ENCODE measurements at places on chromosomes 3 and 15. TPM values are rescaled to one million over a fixed set of nuclear protein-coding genes. Genes with fewer than 3 reads are reported as not detected.

- no peak for DNase-seq
- no peaks in the 10 kb centered on the region for H3K36me3 ChIP-seq
- H3K4me1 ChIP-seq: peaks cover 6% of the 10 kb centered on the region
- no peaks in the 10 kb centered on the region for H3K27me3 ChIP-seq
These were observed 8.5 kb upstream of the PSMD6 start for GRCh38 chr3:64031540-64032508.

Gene RTP1
- total RNA-seq: not detected

GRCh38 chr3:11764931-11765363 is 81.7 kb downstream of the TAMM41 start:
- no peaks in the 10 kb centered on the region for H3K27me3 ChIP-seq
- H3K4me1 ChIP-seq: peaks cover under 1% of the 10 kb centered on the region

- no peak overlapping the region for H3K27ac ChIP-seq
- H3K36me3 ChIP-seq: peaks cover 8% of the 10 kb centered on the region
- H3K27me3 ChIP-seq: no peaks in the 10 kb centered on the region
- H3K4me3 ChIP-seq: no peak overlapping the region
- H3K4me1 ChIP-seq: no peaks in the 10 kb centered on the region
- no peak for DNase-seq
These were observed 18.4 kb downstream of the LARS2 start for GRCh38 chr3:45406772-45407171.

DNA sequence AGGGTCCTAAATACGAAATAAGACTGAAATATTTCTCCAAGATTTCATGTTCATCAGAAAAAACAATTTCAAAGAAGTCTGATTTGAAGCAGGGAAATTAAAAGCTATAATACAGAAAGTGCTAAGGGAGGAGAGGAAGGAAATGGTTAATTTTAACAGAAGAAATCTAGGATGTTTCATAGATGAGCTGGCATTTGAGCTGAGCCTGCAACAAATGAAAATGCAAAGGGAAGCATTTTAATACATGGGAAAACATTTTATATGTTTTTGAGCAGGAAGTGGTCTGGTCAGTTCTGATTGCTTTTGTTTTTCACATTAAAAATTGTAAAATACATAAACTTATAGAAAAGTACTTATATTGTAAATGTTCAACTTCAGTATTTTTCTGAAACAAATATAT is 17.2 kb upstream of the RAP2B start:
- no peaks in the 10 kb centered on the region for H3K27me3 ChIP-seq
- no peaks in the 10 kb centered on the region for H3K36me3 ChIP-seq
- H3K4me3 ChIP-seq: no peak overlapping the region
- no peaks in the 10 kb centered on the region for H3K4me1 ChIP-seq
- no peak overlapping the region for H3K27ac ChIP-seq

Gene ARRDC4
- 17.2 TPM for total RNA-seq

Gene CDC25A
- 0.74 TPM for total RNA-seq

DNA sequence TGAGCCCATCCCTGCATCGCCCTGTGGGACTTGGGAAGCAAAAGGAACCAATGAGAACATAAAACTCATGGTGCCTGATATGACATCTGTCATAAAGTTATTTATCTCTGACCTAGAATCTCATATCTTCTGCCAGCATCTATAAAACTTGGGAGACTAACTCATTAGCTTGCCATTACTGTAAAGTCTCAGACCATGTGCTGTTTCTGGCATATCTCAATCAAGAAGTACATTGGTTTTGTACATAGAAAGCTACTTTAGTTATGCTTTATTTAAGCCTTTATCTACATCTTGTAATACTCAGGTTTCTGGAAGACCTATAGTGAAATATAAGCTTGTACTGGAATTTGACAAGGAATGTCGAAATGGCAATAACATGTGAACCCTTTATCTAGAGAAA is 112.5 kb downstream of the ZNF385D start:
- H3K27me3 ChIP-seq: no peaks in the 10 kb centered on the region
- DNase-seq: no peak
- no peaks in the 10 kb centered on the region for H3K36me3 ChIP-seq
- H3K4me3 ChIP-seq: no peak overlapping the region
- H3K4me1 ChIP-seq: peaks cover 5% of the 10 kb centered on the region

DNA sequence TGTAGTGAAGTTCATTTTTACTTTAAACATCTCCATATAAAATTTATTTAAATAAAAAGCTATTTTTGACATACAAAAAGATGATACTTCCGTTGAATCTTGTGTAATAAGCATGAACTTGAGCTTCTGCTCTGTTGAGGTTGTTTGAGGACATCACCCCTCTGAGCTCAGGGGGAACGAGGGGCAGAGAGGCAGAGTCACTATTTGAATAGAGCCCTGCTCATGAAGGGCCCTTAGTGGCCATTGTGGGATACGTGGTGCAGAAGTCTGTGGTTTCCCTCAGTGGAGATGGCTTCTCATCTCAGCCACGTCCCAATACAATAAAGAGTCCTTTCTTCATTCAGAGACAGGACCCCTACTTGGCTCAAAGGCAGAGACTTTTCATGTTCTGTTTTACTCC is 10.6 kb downstream of the CEMIP start:
- no peak overlapping the region for H3K4me3 ChIP-seq
- no peaks in the 10 kb centered on the region for H3K27me3 ChIP-seq
- no peak for DNase-seq
- H3K4me1 ChIP-seq: no peaks in the 10 kb centered on the region
- no peak overlapping the region for H3K27ac ChIP-seq
- no peaks in the 10 kb centered on the region for H3K36me3 ChIP-seq

Gene GP5
- not detected for total RNA-seq

- DNase-seq: no peak
- H3K4me3 ChIP-seq: no peak overlapping the region
- no peak overlapping the region for H3K27ac ChIP-seq
- H3K4me1 ChIP-seq: peaks cover 26% of the 10 kb centered on the region
- H3K36me3 ChIP-seq: no peaks in the 10 kb centered on the region
These were observed 1.6 kb downstream of the DNAJC13 start for GRCh38 chr3:132418916-132419315.

- no peaks in the 10 kb centered on the region for H3K27me3 ChIP-seq
- no peaks in the 10 kb centered on the region for H3K36me3 ChIP-seq
- peaks cover 50% of the 10 kb centered on the region for H3K4me1 ChIP-seq
- H3K4me3 ChIP-seq: peak overlapping the region; percentile 53
These were observed 60.2 kb downstream of the AMOTL2 start for GRCh38 chr3:134313847-134314587.

Gene PLSCR5
- not detected for total RNA-seq

DNA sequence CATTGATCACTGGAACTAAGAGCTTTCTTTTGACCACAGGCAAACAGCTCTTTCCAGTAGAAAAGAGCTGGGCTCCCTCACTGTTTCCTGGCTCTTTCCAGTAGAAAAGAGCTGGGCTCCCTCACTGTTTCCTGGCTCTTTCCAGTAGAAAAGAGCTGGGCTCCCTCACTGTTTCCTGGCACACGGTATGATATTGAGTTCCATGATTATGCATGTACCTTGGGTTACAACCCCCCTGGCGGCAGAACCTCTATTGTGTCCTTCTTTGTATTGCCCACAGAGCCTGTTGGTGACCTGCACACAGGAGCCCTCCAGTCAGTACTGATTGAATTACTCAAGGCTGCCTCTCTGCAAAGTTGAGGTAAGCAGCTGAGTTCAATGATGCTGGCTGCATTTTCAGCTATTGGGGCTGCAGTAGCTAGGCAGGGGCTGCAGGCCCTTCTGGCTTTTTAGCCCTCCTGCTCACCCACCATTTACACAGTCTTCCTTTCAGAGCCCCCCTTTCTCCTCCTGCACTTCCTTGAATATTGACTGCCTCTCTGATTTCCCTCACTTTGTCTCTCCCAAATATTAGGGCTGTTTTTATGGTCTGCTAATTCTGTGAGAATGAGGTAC is 10.2 kb downstream of the ACKR2 start:
- no peak overlapping the region for H3K27ac ChIP-seq
- no peak for DNase-seq
- H3K4me3 ChIP-seq: no peak overlapping the region
- no peaks in the 10 kb centered on the region for H3K4me1 ChIP-seq
- H3K36me3 ChIP-seq: no peaks in the 10 kb centered on the region

Measured in right atrium auricular region (tissue), 2 donors.